Stimulated activated naive CD4-positive, alpha-beta T cell treated with Interleukin-2 at 50 U/mL for 16 hours (primary cell): ENCODE measurements at places on chromosomes 2 and 18.

DNA sequence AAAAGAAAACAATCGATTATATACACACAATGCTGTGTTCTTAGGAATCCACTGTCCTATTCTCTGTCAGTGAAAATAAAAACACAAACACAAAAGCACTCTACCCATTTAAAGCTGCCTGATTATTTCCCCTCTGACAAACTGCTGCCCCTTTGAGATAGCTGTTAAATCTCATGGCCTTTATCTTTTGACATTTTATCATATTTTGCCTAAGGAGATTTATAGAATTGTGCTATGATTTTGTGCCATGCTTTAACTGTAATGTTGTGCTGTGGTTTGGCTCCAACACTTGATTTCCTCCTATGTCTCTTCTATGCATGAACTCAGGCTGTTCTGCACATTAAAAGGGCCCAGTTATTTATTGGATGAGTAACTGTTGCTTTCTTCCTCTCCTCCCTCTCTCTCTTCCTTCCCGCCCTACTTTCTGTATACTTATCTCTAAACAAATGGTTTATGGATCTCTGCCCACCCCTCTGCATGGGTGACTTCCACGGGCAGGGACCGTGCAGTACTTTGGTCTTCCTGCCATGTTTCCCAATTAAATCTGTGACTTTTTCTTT is 1096.6 kb downstream of the TSN start:
- DNase-seq: no peak

DNA sequence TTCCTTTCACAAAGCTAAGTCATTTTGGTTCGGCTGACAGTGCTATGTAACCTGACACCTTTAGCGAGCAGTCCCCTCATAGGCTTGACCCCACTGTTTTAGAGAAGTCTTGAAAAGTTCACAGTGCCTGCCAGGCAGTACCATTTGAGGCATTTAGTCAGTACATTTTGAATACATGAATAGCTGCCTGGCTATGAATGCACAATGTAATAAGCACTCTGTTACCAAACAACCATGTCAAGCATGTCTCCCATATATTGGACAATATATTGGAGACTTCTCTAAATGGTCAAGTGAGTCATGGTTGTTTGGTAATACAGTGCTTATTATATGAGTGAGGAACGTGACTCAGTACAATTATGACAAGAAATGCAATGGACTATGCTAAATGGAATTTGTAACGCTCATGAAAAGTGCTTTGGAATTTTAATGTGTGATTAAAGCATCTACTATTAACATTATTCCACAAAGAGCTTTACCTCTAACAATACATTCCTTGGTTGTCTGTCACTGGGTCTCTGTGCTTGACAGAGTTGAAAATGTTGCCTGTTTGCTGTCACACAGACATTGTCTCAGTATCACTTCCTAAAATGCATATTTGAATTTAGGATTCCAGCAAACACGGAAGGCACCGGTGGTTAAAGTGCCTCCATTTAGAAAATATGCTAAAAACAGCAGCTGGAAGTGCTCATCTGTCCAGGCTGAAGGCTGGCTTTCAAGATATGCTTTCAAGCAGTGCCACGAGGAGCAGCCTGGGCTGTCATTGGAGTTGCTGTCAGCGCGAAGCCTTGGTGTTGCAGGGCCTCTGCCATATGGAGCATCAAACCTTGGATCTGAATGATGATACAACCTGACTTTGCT is 458.6 kb downstream of the FBXO15 start:
- no peak for DNase-seq

DNA sequence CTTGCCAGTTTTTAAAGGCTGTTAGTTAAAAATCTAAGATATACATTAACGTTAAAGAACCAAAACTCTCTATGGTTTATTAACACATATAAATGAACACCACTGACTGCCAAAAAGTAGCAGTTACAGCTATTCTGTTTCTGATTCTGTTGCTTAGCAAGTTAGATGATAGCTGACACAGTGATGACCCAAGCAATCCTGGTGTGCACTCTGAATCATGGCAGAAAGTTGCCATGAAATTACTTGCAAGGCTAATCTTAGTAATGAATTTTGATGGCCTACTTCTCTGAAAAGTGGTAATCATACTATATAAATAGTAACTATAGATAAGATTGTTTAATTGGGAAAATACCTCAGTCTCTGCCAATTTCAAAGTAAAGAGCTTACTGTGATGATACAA is 57.7 kb downstream of the ROCK2 start:
- DNase-seq: no peak

DNA sequence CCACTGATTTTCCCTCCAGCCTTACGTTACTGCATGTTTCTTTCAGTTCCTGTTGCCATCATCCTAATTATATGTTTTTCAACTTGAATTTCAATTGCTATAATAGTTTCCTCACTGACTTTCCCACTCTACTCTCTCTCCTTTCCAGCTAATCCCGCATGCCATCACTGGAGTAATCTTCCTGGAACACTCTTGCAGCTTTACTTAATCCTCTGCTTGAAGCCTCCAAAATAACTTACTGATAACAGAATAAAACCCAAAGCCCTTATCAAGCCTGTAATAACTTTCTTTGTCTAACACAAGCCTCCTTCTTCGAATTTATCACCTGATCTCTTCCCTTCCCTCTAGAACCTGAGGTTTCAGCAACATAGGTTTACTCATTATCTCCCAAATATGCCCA is 237.3 kb downstream of the LTBP1 start:
- no peak for DNase-seq

GRCh38 chr2:84805250-84805958 is 75.5 kb downstream of the TRABD2A start:
- no peak for DNase-seq

GRCh38 chr2:105848367-105848766 is 103.7 kb downstream of the NCK2 start:
- DNase-seq: no peak

DNA sequence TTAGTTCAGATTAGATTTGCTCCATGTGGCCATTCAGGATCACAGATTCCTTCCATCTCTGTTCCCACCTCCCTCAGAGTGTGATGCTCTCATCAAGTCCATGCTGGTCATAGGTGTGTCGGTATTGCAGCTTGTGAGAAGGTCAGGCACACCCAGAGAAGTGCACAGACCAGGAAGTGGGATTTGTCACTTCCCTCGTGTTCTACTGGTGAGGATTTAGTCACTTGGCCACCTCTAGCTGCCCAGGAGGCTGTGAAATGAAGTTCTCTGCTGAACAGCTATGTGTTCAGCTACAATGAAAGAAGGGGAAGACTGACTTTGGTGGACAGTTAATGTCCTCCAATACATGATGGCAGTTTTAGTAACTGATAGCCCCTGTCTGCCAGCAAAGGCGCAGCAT is 3.5 kb upstream of the LANCL1 start:
- no peak for DNase-seq
